ENCODE measurements at places on chromosomes 3 and 15.

DNA sequence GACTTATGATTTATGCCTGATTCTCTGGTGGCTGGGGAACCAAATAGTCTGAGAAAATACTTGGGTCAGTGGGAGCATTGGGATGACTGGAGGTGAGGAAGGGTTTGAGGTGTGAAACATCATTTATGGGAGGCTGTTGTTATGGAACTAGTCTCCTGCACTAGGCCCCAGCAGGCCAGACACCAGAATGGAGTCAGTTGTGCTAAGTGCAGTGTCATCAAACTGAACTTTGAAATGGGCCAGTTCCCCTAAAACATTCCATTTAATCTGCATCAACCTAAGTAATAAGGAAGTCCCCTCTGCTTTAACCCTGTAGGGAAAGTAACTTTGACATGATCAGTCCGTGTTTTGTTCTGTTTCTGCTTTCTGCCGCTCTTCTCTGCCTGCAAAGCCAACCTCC lies 44.9 kb upstream of the KLHL25 start:
- DNase-seq, result no peak

DNA sequence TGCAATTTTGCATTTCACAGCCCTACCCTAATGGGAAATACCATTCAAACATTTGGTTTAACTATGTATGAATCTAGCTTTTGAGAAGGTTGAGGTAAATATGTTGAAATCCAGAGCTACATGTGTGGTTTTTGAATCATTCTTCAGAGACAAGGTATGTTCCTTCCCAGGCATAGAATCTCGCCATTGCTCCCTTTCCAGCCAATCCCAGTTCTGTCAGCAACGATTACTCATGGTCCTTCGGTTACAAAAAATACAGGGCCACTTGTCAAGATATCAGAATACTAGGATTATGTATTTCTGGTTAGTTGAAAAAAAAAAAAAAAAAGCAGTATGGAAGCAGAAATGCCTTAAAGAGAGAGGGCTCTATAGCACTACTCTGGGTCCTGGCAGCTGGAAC lies 182.4 kb downstream of the RBMS3 start:
- no peak for DNase-seq

DNA sequence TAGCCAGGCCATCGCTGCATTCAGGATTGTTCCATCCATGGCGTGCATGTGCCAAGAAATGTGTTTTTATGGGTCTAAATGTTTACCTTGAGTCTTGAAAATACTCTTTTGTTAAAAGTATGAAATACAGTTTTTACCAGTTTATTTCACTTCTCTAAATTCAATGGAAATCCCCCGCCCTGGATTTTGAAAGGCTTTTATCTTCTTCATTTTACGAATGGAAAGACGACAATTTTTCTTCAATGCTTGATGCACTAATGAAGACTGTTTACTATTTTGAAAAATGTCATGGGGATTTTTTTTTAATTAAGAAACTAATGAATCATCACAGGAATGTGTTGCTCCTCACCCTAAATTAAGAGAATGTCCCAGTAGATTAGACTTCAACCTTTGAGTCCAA lies 83.5 kb downstream of the FAM81A start:
- no peak for DNase-seq

GRCh38 chr3:142318331-142318730 lies 92.9 kb upstream of the GK5 start:
- DNase-seq, result no peak

DNA sequence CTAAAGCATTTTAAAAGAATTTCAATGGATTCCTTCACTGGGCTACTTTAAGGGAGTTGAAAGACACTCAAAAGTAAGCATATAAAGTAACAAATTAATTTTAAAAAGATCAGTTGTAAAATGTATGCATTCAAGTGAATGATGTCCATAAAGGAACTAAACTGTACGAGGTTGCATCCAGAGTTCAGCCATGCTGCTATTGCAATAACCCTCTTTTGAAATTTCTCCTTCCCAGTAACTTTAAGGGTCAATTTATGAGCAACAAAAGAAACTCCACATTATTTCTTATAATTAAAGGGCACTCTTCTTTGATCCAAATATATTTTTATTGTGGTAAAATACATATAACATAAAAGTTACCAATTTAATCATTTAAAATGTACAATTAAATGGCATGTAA lies 22.9 kb downstream of the BTLA start:
- no peak for DNase-seq

GRCh38 chr3:168707900-168708299 lies 612.2 kb upstream of the GOLIM4 start:
- no peak for DNase-seq

DNA sequence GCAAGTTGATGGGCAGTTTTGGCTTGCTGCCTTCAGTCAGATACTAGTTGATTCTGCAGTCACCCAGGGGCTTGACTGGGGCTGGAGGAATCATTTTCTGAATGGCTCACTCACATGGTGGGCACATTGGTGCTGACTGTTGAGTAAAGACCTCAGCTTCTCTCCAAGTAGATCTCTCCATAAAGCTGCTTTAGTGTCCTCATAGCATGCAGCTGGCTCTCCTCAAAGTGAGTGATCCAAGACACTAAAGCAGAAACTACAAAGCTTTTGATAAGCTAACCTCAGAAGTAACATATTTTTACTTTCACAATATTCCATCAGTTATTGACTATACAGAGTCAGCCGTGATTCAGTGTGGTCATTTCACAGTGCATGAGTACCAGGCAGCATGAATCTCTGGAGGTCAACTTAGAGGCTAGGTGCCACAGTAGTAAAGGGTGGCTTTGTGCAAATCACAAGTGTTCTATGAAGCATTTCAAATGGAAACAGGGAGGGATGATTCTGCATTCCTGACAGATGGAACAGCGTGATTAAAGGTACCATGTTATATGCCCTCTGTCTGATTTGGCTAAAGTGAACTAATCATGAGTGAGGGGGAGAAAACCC lies 24.3 kb upstream of the ATP8B4 start:
- DNase-seq, result no peak

- no peak for DNase-seq
These were observed 785.2 kb downstream of the DIPK2A start for GRCh38 chr3:144756704-144757440.
